ENCODE measurements at places on chromosomes 11 and 22.
A peak's percentile ranks its signal among the peaks of the same experiment; 100 is the strongest.

DNA sequence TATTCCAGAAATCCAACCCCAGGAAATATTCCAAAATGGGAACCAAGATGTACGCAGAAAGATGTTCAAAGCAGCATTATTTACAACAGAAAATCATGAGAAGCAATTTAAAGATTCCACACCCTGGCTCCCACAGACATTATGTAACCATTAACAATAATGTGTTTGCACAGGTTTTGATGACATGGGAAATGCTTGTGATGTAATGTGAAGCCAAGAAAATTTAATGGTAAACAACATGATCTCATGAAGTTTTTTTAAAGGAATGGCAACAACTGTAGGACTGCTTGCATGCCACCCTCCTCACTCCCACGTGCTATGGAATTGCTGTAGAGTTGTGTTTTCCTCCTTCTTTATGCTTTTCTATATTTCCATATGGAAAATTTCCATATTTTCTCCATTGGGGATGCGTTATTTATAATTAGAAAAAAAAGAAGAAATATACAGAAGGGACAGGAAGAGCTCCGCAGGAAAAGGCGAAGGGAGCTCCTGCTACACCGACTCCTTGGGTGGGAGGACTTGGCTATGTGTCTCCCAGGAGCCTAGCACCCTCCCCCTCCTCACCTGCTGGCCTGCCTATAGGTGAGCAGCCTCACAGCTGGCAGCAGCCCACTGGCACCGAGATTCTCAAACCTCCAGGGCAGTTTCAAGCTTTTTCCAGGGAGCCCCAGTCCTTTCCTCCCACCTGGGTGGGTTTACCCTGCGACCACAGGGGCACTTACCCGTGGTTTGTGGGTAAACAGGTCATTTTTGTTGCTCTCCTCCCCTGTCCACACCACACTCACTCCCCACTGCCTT lies 20.9 kb downstream of the LRFN4 start:
- no peak for DNase-seq

- no peak for DNase-seq
Observed at GRCh38 chr11:65132988-65133700, 1.2 kb downstream of the SYVN1 start.

GRCh38 chr11:80846979-80847378 lies 1406.1 kb upstream of the TENM4 start:
- no peak for DNase-seq

GRCh38 chr11:23957314-23957713 lies 539.5 kb upstream of the LUZP2 start:
- DNase-seq, result no peak

DNA sequence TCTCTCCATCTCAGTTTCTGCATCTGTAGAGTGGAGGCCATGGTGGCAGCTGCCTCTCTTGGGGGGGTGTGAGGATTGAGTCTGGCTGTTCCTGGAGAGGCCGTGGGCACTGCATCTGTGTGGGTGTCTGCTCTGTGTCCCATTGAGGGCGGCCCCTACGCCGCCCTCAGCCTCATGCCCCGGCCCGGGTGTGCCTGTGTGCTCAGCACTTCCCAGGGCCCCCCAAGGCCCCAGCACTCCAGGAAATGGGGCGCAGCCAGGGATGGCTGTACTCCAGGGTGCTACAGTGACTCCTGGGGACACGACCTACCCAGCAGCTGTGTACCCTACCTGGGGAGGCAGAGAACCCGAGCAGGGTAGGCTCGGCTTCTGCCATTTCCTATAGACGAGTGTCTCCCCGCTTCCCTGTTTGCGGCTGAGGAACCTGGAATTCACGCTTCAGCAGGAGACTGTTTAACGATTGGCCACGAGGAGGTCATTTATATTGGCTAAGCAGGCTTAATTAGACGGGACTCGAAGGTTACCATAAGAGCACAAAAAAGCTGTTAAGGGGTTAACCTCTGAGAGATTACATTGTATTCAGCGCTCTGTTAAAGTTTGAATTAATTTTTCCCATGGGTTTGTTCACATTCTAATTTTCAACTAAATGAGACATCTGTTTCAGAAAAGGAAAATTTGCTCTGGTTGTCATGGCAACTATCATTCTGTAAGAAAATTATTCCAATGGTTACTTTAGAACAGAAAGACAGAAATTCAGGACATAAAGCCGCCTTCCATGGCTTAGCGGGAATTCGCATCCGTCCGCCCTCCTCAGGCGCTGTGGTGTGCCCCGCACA lies 76.4 kb downstream of the MPPED1 start:
- no peak for DNase-seq

GRCh38 chr11:91396236-91397133 lies 828.1 kb upstream of the FAT3 start:
- DNase-seq, result no peak

- DNase-seq, result no peak
Observed at GRCh38 chr11:38282718-38283117, 1684.7 kb upstream of the RAG2 start.

- DNase-seq, result no peak
Observed at GRCh38 chr22:43583501-43583900, 171.7 kb downstream of the MPPED1 start.

- peak; percentile 2 for DNase-seq
Observed at GRCh38 chr11:98600786-98601773, 419.7 kb upstream of the CNTN5 start.

DNA sequence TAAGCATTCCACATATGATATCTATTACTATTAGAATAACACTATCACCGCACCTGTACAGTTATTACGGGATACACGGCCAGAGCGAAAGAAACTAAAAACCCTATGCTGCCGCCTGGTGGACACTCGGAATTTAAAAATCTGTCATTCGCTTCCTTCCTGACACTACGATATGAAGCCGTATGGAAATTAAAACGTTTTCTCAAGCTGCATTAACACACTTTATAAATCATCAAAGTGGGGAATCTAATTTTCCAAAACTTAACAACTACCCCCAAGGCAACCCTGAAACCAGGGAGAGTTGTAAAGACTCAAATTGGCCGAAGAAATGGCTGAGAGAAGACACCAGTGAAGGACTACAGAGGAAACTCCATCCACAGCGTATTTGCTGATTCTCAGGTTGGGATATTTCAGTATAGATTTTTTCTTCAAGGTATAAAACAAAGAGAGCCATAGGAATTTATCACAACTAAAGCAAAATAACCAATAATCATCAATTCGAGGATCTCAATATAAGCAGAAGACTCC lies 1.4 kb downstream of the CCDC73 start:
- DNase-seq, result no peak

DNA sequence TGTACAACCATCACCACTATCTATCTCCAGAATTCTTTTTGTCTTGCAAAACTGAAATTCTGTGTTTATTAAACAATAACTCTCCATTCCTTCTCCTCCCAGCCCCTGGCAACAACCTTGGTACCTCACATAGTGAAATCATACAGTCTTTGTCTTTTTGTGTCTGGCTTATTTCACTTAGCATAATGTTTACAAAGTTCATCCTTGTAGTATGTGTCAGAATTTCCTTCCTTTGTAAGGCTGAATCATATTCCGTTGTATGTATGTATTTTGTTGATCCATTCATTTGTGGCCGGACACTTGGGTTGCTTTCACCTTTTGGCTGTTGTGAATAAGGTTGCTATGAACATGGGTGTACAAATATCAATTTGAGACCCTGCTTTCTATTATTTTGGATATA lies 243.7 kb upstream of the TBCEL start:
- DNase-seq, result no peak

DNA sequence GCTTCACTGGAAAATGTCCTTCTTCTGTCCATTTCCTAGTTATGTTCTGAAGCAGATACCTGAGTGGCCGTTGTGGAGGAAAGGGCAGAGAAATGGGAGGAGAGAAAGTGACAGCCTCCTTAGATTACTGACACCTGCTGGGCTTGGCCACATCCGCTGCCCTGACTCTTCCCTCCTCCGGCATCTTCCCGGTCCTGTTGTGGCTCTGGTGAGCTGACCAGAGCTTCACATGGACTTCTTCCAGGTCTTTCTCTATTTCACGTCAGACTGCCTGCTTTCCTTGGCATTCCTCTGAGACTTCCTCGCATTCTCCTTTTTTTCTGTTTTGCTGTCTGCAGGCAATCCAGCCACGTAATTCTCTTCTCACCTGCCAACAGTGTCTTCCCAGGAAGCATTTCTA lies 138.7 kb upstream of the E2F8 start:
- DNase-seq, result no peak

- DNase-seq, result no peak
Observed at GRCh38 chr22:40116496-40117200, 61.1 kb upstream of the TNRC6B start.

GRCh38 chr11:2434506-2435255 lies 9.6 kb downstream of the TRPM5 start:
- DNase-seq, result no peak

- DNase-seq, result no peak
Observed at GRCh38 chr11:57566005-57566904, 1.2 kb downstream of the UBE2L6 start.

GRCh38 chr11:76167590-76167989 lies 38.7 kb downstream of the WNT11 start:
- DNase-seq, result no peak

GRCh38 chr11:116162086-116162885 lies 610.5 kb downstream of the BUD13 start:
- DNase-seq, result no peak

GRCh38 chr11:61114913-61115312 lies 12.6 kb downstream of the CD5 start:
- no peak for DNase-seq

GRCh38 chr11:34840736-34841386 lies 75.3 kb downstream of the APIP start:
- no peak for DNase-seq

GRCh38 chr11:69992943-69993694 lies 85.0 kb upstream of the ANO1 start:
- no peak for DNase-seq

DNA sequence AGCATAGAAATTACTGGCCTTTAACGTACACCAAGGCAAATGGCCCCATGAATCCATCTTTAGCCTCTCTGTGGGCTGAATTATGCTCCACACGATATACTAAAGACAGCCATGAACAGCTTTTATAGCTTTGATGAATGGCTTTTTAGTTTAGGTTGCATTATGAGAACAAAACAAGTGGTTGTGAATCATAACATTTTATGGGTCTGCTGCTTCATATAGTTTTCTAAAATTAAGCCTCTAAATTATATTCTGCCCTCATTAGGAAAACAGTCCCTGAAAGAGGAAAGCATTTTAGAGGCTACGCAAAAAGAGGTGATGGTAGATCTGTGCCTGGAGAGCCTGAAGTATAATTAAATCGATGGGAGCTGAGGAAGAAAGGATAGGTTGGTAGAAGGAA lies 221.3 kb downstream of the CADM1 start:
- no peak for DNase-seq

GRCh38 chr11:95429376-95429907 lies 198.4 kb upstream of the SESN3 start:
- DNase-seq, result no peak

DNA sequence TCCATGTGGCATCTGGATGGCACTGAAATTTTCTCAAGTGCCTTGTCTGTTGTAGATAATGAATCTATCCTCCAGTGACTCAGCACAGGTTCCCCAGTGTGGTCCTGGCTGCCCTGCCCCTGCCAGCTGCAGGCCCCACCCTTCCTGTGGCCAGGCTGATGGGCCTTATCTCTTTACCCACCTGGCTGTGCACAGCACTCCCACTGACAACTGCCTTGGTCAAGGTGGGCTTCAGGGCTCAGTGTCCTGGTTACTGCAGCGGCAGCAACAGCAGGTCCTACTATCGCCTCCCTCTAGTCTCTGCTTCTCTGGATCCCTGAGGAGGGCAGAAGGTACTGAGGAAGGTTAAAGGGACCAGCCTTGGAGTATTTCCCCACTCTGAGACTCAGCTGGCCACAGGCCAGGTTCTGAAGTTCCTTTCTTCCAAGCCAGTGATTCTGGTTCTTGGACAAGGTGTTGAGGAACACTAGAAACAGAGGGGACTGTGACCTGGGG lies 3.1 kb downstream of the HMBS start:
- DNase-seq, result no peak

- no peak for DNase-seq
Observed at GRCh38 chr22:20258584-20259326, 9.4 kb downstream of the RTN4R start.

DNA sequence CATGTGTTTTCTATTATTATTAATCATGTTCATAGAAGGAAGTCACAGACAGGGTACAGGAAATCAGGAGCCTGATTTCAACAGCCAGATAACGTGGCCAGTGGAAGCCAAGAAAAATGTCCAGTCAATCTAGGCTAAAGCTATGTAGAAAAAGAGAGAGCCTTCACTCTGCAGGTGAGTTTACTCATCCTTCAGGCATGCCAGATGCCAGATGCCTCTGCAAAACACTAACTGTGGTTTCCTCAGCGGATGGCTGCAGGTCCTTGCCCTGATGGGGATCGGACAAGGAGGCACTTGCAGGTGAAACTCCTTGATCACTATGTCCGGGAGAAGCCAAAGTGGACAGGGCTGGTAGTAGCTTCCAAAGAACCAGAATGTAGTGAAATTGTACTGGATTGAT lies 962.3 kb upstream of the RAG2 start:
- no peak for DNase-seq

- DNase-seq, result no peak
Observed at GRCh38 chr22:22746963-22747933, 102.8 kb downstream of the GGTLC2 start.

GRCh38 chr22:30430933-30431332 lies 5.4 kb downstream of the MTFP1 start:
- DNase-seq, result no peak

GRCh38 chr11:26198532-26199096 lies 133.3 kb upstream of the ANO3 start:
- DNase-seq, result no peak

GRCh38 chr11:34960277-34960676 lies 43.9 kb downstream of the PDHX start:
- DNase-seq, result no peak

- no peak for DNase-seq
Observed at GRCh38 chr11:11513422-11513821, 108.4 kb downstream of the GALNT18 start.

DNA sequence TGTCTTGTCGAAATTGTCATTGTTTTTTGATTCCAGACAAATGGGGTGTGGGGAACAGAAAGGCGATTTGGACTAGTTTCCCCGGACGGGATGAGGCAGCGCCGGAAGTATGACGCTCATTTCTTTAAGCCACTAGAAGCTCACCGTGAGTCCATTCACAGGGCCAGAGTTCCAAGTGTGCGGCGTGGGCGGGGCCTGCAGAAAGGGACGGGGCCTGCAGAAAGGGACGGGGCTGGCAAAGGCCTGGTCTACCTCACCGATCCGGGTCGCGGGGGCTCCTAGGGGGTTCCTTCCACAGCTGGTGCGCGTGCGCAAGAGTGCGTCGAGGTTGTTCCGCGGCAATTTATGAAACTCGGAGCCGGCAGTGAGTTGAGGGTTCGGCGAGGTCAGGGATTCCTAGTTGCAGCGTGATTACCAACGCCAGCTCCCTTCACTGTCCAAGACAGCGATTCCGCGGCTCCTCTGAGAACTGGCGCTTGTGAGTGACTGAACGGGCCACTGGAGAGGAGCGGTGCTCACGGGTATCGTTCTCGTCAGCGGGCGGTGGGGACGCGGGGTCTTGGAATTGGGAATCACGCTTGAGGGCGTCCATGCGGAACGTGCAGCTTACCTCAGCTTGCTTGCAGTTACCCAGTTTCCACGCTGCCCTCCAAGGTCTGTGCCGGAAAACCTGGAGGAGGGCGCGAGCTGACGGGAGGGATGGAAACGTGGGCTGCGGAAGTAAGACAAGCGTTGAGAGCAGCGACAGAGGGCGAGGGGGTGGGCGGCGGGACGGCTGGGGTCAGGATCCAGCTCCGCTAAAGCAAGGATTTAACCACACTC lies at the start of gene ZNF215:
TSS of gene ZNF215 (plus strand) at position 219 of the 822 bp plus-strand sequence. CDS start 5,847 bp downstream, outside the sequence.
- DNase-seq, result peak; percentile 17

GRCh38 chr11:60657888-60658287 lies 41.5 kb upstream of the MS4A8 start:
- DNase-seq, result no peak
